ENCODE measurements at places on chromosomes 1 and 21.

DNA sequence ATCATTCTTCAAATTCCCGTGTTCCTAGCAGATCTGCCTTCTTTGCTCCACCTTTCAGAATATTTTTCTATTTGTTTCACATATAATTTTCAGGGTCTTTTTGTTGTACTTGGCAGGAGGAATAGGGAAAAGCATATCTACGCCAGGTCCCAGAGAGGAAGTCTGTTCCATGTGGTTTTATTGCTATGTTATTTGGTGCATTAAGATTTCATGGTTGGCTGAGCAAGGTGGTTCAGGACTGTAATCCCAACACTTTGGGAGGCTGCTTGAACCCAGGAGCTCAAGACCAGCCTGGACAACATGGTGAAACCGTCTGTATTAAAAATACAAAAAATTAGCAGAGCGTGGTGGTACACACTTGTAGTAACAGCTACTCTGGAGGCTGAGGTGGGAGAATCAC is 36.1 kb downstream of the COL6A1 start:
- no peak for DNase-seq

- no peak for DNase-seq
Measured at GRCh38 chr1:36612881-36613280, 130.2 kb upstream of the CSF3R start.

- no peak for DNase-seq
Measured at GRCh38 chr1:213936571-213936970, 51.2 kb upstream of the PROX1 start.

GRCh38 chr21:36630485-36631206 is 68.3 kb upstream of the SIM2 start:
- peak; percentile 51 for DNase-seq

- DNase-seq = no peak
Measured at GRCh38 chr1:169681140-169681539, 30.3 kb downstream of the SELL start.

DNA sequence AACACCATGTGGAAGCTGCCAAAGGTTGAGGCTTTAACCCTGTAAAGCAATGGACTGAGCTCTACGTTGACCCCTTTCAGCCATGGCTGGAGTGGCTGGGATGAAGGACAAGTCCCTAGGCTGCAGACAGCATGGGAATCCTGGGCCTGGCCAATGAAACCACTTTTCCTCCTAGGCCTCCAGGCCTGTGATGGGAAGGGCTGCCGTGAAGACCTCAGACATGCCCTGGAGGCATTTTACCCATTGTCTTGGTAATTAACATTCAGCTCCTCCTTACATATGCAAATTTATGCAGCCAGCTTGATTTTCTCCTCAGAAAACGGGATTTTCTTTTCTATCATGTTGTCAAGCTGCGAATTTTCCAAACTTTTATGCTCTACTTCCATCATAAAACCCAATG is 214.5 kb downstream of the RGS7 start:
- no peak for DNase-seq

DNA sequence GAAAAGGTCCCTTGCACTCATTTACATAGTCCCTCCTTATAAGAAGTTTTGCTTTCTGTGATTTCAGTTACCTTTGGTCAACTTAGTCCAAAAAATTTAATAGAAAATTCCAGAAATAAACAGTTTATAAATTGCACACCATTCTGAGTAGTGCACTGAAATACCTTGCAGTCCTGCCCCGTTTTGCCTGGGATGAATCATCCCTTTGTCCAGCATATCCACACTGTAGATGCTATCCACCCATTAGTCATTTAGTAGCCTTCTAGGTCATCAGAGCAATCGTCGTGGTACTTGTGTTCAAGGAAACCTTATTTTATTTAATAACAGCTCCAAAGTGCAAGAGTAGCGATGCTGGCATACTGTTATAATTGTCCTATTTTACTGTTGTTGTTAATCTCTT is 38.0 kb downstream of the SPRTN start:
- DNase-seq = no peak

- DNase-seq = no peak
Measured at GRCh38 chr21:23887725-23888306, 1719.5 kb downstream of the MRPL39 start.

GRCh38 chr1:156625436-156626078 is 6.3 kb downstream of the HAPLN2 start:
- DNase-seq = peak; percentile 62

DNA sequence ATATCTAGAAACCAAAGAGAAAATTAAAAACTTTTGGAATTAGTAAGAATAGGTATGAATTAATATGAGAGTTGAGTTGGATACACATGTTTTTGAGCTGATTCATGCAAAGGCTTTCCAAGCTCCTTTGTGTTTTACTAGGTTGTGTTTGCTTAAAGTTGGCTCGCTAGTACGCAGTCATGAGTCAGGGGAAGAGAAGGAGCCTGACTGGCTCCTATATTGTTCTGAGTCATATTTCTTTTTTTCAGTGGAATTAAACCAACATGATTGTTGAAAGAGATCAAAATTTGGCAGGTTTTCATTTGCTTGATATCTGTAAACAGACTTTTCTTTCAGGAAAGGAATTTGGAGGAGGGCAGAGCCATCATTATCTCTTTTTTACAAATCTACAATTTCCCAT is 66.7 kb downstream of the MAGI3 start:
- no peak for DNase-seq

- no peak for DNase-seq
Measured at GRCh38 chr1:74895411-74895810, 162.5 kb downstream of the TYW3 start.

GRCh38 chr1:205626216-205626615 is 5.6 kb downstream of the ELK4 start:
- no peak for DNase-seq

GRCh38 chr1:180951186-180951745 is 38.6 kb downstream of the KIAA1614 start:
- DNase-seq = no peak

- no peak for DNase-seq
Measured at GRCh38 chr1:159853417-159854115, 8.9 kb downstream of the VSIG8 start.

DNA sequence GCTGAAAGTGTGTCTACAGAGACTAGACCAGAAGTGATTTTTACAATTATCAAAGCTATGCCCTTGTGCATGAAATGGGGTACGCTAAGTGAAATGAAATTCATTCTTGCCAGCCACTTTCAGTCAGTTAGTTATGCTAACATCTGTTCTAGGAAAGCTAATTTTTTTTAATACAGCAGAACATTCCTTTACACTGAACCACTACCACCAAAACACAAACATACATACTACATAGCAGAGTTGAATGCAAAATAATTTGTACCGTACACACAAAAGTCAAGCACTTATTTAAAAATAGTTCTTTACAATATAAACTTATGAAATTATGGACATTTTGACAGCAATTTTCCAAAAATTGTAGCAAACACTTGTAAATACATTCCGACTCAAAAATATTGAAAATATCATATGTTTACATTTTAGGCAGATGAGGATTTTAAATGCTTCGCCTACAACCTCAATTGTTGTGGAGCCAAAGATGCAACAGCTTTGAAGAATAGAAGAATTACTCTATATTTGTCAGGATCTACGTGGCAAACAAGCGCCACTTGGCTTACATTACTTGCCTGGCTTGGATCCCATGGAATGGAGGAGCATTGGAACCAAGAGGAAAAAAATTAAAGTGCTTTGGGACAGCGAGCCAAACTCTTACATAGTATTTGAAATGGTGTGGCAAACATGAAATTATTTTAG is 30.6 kb downstream of the WLS start:
- DNase-seq = no peak
